ENCODE measurements at places on chromosomes 16 and 17. TPM values are rescaled to one million over a fixed set of nuclear protein-coding genes. Genes with fewer than 3 reads are reported as not detected.

GRCh38 chr16:19769239-19769638 is 51.2 kb downstream of the IQCK start:
- peaks cover 15% of the 10 kb centered on the region for H3K4me1 ChIP-seq
- H3K27me3 ChIP-seq, result no peaks in the 10 kb centered on the region
- no peak overlapping the region for H3K27ac ChIP-seq
- H3K4me3 ChIP-seq, result no peak overlapping the region

DNA sequence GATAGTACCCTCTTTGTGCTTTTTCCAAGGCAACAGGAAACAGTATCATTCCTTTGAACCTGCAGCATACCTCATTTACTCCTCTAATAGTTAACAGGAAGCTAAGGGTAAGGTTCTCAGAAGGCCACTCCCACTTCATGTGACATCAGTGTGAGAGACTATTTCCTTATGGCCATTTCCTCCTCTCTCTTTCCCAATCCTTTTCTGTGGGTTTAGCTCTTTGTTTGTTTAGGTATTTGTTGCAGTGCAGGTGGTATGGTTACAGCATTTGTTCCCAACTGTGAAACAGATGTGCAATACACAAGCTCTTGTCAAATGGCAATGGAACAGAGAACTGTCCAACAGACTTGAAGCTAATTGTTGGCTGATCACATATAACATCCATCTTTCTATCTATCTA is 14.7 kb downstream of the TMC5 start:
- no peak overlapping the region for H3K27ac ChIP-seq
- no peaks in the 10 kb centered on the region for H3K4me1 ChIP-seq
- H3K36me3 ChIP-seq, result no peaks in the 10 kb centered on the region

DNA sequence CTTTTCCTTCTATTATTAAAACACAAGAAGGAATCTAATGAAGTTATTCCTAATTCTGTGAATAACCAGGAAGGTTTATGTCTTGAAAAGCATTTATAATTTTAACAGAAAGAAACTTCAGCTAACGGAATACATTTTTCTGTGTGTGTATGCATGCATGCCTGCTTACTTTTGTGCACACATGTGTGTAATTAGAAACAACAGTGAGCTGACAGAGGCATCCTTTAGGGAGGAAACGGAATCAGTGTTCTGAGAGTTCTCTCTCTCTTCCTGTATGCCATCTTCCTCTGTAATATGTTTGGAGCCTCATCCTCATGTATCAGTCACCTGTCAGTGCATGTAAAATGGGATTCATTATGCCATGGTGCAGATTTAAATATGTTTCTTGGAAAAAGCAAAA is 107.0 kb downstream of the MAP2K4 start:
- H3K27me3 ChIP-seq, result no peaks in the 10 kb centered on the region
- peaks cover 12% of the 10 kb centered on the region for H3K36me3 ChIP-seq
- DNase-seq, result no peak
- no peak overlapping the region for H3K27ac ChIP-seq
- no peaks in the 10 kb centered on the region for H3K4me1 ChIP-seq

DNA sequence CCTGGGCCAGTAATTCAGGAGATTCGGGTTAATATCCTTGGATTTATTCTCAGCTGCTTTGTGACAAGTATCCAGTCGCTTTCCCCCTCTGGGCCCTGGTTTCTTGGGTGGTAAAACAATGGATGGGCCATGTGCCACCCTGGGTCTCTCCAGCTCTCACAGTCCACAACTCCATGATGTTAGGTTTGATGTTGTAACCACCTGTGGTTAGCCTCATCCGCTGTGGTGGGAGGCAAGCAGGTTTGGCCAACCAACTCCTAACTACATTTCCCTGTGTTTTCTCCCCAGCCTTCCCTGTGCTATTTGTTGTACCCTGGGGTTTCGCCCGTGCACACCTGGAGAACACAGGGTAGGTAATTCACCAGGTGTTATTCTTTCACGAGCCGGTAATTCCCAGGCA is 35.1 kb downstream of the GLP2R start:
- H3K27me3 ChIP-seq, result no peaks in the 10 kb centered on the region
- no peak overlapping the region for H3K4me3 ChIP-seq
- DNase-seq, result no peak
- no peaks in the 10 kb centered on the region for H3K4me1 ChIP-seq

GRCh38 chr17:39974433-39974832 is 6.2 kb upstream of the PSMD3 start:
- no peak overlapping the region for H3K4me3 ChIP-seq
- H3K27ac ChIP-seq, result no peak overlapping the region
- no peaks in the 10 kb centered on the region for H3K4me1 ChIP-seq
- no peaks in the 10 kb centered on the region for H3K36me3 ChIP-seq
- DNase-seq, result no peak

DNA sequence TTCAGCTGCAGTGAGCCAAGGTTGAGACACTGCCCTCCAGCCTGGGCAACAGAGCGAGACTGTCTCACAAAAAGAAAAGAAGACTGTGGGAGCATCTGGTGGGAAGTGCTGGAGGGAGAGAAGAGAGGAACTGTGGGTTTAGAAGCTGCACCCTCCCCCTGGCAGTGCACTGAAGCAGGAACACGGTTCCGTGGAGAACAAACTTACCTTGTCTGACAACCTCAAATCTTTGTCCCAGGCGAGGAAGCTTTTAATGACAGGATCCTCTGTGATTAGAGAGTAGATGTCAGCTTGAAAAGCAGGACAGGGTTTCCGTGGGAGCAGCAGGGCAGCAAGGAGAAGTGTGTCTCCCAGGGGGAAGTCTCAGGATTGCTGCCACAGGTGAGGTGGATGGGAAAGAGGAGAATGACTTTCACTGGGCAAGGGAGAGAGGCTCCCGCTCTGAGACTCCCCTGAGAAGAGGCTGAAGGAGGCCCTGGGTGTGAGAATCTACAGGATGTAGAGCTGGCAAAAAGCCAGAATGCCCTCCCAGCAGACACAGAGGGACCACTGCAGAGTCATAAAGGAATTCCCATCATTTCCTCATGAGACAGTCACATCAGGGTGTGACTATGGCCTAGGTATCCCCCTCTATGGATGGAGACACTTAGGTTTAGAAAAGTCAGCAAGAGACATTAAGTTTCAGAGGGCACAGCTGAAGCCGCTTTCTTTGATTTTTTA is 22.9 kb downstream of the PRR11 start:
- no peak overlapping the region for H3K27ac ChIP-seq
- no peak for DNase-seq
- no peaks in the 10 kb centered on the region for H3K36me3 ChIP-seq
- H3K27me3 ChIP-seq, result no peaks in the 10 kb centered on the region

- no peaks in the 10 kb centered on the region for H3K27me3 ChIP-seq
- no peak for DNase-seq
- no peaks in the 10 kb centered on the region for H3K36me3 ChIP-seq
These were observed 47.3 kb upstream of the IRX5 start for GRCh38 chr16:54883358-54883757.

- H3K4me3 ChIP-seq, result no peak overlapping the region
- peaks cover 7% of the 10 kb centered on the region for H3K4me1 ChIP-seq
- no peaks in the 10 kb centered on the region for H3K36me3 ChIP-seq
- H3K27ac ChIP-seq, result no peak overlapping the region
- no peak for DNase-seq
These were observed 2.9 kb upstream of the P2RX1 start for GRCh38 chr17:3919123-3919624.

DNA sequence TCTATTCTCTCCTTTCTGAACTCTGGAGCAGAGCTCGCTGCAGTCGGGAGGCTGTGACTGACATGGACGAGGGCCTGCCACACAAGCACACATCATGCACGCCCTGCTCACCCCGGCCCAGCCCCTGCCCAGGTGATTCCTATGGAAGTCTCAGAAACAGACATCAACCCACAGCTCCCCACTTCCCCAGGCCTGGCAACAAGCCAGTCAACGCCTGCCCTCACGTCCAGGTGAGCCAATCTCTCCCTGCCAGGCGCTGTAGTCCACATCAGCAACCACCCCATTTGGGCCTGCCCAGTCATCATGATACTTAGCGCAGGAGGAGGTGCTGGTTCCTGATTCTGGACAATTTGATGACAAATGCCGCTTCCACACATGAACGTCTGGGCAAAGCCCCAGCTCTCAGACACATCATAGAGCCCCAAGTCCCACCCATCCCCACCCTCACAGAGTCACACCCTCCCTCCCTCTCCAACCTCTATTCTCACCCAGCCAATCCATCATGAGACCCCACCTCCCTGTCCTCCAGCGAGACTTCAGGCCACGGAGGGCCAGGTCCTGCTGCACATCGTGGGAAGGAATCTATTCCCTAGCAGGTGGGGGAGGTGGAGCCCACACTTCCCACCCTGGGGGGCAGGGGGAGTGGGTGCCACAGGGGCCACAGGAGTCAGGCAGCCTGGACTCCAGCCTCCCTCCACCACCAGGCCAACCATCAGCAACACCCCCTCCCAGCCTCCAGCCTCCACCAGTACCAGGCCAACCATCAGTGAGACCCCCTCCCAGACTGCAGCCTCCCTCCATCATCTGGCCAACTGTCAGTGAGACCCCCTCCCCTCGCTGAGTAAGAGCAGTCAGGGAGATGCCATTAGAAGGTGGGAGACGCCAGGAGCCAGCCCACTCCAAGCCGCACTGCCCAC is 33.7 kb upstream of the GSG1L start:
- no peak overlapping the region for H3K27ac ChIP-seq
- no peaks in the 10 kb centered on the region for H3K27me3 ChIP-seq
- peaks cover 77% of the 10 kb centered on the region for H3K36me3 ChIP-seq
- DNase-seq, result no peak

GRCh38 chr17:49585422-49586027 is 9.9 kb downstream of the NXPH3 start:
- no peak overlapping the region for H3K4me3 ChIP-seq
- DNase-seq, result no peak
- H3K27ac ChIP-seq, result no peak overlapping the region
- H3K36me3 ChIP-seq, result peaks cover 5% of the 10 kb centered on the region
- H3K27me3 ChIP-seq, result no peaks in the 10 kb centered on the region

GRCh38 chr16:629185-629832 is 1.5 kb upstream of the WFIKKN1 start:
- no peaks in the 10 kb centered on the region for H3K27me3 ChIP-seq
- no peak overlapping the region for H3K4me3 ChIP-seq
- no peak overlapping the region for H3K27ac ChIP-seq
- DNase-seq, result no peak
- H3K36me3 ChIP-seq, result peaks cover 87% of the 10 kb centered on the region
- peaks cover 34% of the 10 kb centered on the region for H3K4me1 ChIP-seq

- DNase-seq, result no peak
- no peak overlapping the region for H3K4me3 ChIP-seq
- peaks cover 7% of the 10 kb centered on the region for H3K4me1 ChIP-seq
- peaks cover 3% of the 10 kb centered on the region for H3K27me3 ChIP-seq
- H3K27ac ChIP-seq, result no peak overlapping the region
These were observed 16.8 kb upstream of the ETV4 start for GRCh38 chr17:43562679-43563599.

TBC1D3 gene
- not detected for total RNA-seq

REXO5 gene
- total RNA-seq, result 10.8 TPM

PHF12 gene
- 21.3 TPM for total RNA-seq

KRT13 gene
- total RNA-seq, result 0.83 TPM

RGS11 gene
- 7.9 TPM for total RNA-seq

PDE6G gene
- not detected for total RNA-seq

CCL18 gene
- total RNA-seq, result not detected

CAVIN1 gene
- 151 TPM for total RNA-seq

CCL5 gene
- total RNA-seq, result 0.83 TPM

TM4SF5 gene
- total RNA-seq, result not detected

TRAPPC2L gene
- total RNA-seq, result 36.3 TPM
